ENCODE measurements at places on chromosomes 13 and 19. TPM values are rescaled to one million over a fixed set of nuclear protein-coding genes. Genes with fewer than 3 reads are reported as not detected.
A peak's percentile ranks its signal among the peaks of the same experiment; 100 is the strongest.

GRCh38 chr13:111490611-111491010, 170.2 kb downstream of the TEX29 start:
- no peak for DNase-seq

DNA sequence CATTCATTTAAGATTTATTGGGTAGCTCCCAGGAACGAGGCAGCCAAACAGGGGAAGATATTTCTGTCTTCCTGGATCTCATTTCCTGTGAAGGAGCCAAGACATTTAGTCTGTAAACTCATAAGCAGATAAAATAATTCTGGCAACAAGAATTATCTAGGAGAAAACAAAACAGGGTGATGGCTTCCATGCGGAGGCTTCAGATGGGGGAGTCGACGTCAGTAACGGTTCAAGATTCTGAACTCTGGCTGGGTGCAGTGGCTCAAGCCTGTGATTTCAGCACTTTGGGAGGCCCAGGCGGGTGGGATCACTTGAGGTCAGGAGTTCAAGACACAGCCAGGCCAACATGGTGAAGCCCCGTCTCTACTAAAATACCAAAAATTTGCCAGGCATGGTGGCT, 1.3 kb downstream of the GNA15 start:
- no peak for DNase-seq

DNA sequence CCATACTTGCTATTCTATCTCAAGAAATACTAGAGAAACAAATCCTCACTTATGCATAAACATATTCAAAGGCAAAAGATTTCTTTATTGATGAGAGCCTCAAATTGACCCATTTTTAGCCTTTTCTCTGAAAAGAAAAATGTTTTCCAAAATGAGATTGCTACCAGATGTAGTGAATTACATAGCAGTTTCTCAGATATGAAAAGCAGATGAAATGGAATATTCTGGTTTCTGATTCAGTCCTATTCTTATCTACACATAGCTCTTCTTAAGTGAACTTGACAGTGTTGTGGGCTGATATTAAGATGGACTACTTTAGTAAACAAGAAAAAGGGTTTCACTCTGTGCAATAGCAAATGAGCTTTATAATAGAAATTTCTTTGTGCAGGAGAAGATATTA, 183.5 kb downstream of the DNAJC15 start:
- no peak for DNase-seq

GRCh38 chr19:1648920-1649541, 3.4 kb downstream of the TCF3 start:
- no peak for DNase-seq

GRCh38 chr19:5113633-5114586, 145.0 kb downstream of the KDM4B start:
- DNase-seq = no peak

GRCh38 chr13:43095771-43096719, 72.7 kb downstream of the DNAJC15 start:
- DNase-seq = no peak

DNA sequence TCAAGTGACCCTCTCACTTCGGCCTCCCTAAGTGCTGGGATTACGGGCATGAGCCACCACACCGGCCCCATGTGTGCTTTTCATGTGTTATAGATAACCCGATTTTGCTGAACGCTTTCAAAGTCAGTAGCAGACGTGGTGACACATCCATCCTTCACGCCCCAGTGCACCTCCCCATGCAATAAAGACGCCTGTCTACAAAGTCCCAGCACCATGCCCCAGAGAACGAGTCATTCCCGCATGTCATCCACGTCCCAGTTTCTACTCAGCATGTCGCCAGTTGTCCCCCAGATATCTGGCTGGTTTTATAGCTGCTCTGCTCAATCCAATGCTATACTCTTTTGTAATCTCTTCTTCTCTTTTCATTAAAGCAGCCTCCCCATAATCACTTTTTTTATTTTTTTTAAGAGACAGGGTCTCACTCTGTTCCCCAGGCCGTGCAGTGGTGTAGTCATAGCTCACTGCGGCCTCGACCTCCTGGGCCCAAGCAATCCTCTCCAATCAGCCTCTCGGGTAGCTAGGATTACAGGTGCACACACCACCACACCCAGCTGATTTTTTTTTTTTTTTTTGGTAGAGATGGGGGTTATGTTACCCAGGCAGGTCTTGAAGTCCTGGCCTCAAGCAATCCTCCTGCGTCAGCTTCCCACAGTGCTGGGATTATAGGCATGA, 42.5 kb downstream of the DNM2 start:
- DNase-seq = no peak

GRCh38 chr19:4415352-4415751, 12.9 kb downstream of the CHAF1A start:
- no peak for DNase-seq

- no peak for DNase-seq
These were observed 143.4 kb downstream of the CYSLTR2 start for GRCh38 chr13:48797127-48797526.

- DNase-seq = no peak
These were observed 97.9 kb downstream of the MTUS2 start for GRCh38 chr13:28918030-28918429.

GRCh38 chr13:45615501-45616101, at the start of gene ERICH6B:
Gene ERICH6B (minus strand): TSS chr13:45615739. CDS start chr13:45597005, 18,734 bp downstream.
- no peak for DNase-seq

DNA sequence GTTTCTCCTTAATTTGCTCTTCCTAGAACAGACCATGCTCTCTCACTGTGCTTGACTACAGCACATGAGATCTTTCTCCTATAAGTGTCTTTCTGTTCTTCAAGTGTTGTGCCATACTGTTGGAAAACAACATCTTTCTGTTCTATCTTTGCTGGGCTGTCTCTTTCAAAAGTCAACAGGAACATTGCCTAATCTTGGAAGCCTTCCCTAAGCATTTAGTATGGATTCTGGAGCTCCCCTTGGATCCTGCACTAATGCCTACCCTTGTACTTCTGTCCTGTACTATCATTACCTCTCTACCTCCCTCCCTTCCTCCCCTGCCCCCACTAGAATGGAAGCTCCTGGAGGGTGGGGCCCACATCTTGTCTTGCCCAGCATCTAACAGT, 26.8 kb downstream of the STARD13 start:
- DNase-seq = no peak

DNA sequence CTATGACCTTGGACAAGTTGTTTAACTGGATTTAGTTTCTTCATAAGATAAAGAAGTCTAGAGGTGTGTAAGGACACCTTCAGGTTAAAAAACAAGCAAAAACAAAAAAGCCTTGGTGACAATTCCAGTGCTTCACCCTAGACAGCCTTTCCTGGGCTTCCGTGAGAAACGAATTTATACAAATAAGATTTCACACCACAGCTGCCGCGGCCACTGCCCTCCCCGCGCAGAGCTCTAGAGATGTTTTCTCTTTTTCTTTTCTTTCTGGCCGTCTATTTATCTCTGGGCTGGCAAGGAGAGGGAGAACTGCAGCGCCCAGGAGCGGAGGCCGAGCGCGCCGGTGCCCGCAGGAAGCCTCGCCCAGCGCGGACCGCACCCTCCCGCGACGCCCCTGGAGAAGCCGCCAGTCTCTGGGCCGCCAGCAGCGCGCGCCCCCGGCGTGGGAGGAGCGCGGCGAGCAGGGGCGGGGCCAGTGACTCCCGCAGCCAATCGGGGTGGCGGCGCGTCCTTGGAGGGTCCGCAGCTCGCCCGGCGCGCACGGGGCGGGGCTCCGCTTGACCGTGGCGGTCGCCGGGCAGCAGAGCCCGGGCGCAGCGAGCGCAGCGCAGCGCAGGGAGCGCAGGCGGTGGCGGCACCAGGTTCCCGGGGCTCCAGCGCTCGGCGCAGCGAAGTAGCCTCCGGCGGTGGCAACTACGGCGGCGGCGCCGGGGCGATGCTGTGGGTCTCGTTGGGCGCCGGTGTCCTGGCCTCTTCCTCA, 107.0 kb downstream of the RXFP2 start:
- peak; percentile 94 for DNase-seq

GRCh38 chr13:43916828-43917227, 37.1 kb downstream of the LACC1 start:
- DNase-seq = no peak

- DNase-seq = no peak
These were observed 670 bp downstream of the MAP2K7 start for GRCh38 chr19:7904074-7905020.

DNA sequence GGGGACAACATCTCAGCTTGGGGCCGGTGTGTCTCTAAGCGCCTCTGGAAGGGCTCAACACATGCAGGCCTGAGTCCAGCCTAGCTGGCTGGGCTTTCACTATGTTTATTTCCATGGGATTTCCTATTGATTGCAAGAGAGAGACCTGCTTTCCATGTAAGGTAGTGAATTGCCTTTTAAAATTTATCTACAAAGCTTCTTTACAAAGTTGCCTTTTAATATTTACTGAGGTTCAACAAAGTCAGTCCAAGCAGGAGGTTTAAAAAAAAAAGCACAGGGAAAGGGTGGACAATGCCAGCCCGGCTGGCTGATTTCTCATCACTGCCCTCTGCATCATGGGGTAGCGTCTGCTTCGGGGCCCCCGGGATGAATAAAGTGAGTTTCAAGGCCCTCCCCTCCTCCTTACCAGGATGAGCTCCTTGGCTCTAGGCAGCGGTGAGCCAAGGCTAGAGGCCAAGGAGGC, 15.8 kb downstream of the TLE2 start:
- DNase-seq = no peak

GRCh38 chr13:30319130-30319529, 11.8 kb upstream of the KATNAL1 start:
- no peak for DNase-seq

DNA sequence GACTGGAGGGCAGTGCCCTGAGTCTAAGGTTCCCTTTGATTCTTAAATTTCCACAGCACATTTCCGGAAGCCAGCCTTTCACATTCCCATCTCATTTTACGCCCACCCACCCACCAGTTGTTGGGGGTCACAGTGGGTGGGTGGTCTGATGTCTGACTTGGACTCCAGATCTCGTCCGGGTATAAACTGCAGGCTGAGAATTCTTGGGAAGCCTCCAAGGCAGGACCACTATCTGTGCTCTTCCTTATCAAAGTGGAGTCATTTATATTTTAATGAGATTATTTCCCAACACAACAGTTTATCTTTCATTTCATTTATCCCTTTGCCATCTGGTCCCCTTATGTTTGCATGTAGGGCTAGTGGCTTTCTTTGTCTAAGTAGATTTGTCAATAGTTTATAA, 3.6 kb upstream of the FAM124A start:
- no peak for DNase-seq

GRCh38 chr19:42245231-42245630, 2.8 kb upstream of the GSK3A start:
- DNase-seq = no peak

DNA sequence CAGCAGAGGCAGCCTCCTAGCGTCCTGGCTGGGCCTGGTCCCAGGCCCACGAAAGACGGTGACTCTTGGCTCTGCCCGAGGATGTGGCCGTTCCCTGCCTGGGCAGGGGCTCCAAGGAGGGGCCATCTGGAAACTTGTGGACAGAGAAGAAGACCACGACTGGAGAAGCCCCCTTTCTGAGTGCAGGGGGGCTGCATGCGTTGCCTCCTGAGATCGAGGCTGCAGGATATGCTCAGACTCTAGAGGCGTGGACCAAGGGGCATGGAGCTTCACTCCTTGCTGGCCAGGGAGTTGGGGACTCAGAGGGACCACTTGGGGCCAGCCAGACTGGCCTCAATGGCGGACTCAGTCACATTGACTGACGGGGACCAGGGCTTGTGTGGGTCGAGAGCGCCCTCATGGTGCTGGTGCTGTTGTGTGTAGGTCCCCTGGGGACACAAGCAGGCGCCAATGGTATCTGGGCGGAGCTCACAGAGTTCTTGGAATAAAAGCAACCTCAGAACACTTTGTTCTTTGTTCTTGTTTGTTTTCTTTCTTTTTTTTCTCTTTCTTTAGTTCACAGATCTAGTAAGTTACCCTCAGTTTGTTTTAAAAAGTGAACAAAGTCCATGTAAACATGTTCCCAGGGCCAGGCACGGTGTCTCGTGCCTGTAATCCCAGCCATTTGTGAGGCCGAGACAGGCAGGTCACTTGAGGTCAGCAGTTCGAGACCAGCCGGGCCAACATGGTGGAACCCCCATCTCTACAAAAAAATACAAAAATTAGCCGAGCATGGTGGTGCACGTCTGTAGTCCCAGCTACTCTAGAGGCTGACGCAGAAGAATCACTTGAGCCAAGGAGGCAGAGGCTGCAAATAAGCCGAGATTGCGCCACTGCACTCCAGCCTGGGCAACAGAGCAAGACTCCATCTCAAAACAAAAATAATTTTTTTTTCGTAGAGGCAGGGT, 10.2 kb downstream of the ANGPTL4 start:
- DNase-seq = no peak

GRCh38 chr13:100148422-100148821, 59.5 kb downstream of the PCCA start:
- no peak for DNase-seq

Gene NTN5
- total RNA-seq = not detected

Gene SPRED3
- 18.3 TPM for total RNA-seq

Gene ZNF491
- not detected for total RNA-seq

Gene FAM124A
- total RNA-seq = 22.4 TPM

Gene POLR1G
- 3.7 TPM for total RNA-seq

Gene RNU6-9
- total RNA-seq = not detected

Gene GSX1
- not detected for total RNA-seq

Gene TLE6
- total RNA-seq = not detected

Gene PGLYRP1
- not detected for total RNA-seq

Gene GRIK5
- total RNA-seq = 15.5 TPM

Gene CACNG7
- total RNA-seq = not detected

Gene CD70
- total RNA-seq = not detected

Gene UCHL3
- not detected for total RNA-seq

Gene SMARCA4
- 89.5 TPM for total RNA-seq

Gene EBI3
- total RNA-seq = not detected

Gene TYROBP
- total RNA-seq = 31.5 TPM

Gene PROZ
- not detected for total RNA-seq

Data from ascending aorta (tissue), 2 donors.